ENCODE measurements at places on chromosomes 2 and 18.
A peak's percentile ranks its signal among the peaks of the same experiment; 100 is the strongest.

- DNase-seq, result no peak
Observed at GRCh38 chr2:109215866-109216265, 86.9 kb downstream of the SH3RF3 start.

DNA sequence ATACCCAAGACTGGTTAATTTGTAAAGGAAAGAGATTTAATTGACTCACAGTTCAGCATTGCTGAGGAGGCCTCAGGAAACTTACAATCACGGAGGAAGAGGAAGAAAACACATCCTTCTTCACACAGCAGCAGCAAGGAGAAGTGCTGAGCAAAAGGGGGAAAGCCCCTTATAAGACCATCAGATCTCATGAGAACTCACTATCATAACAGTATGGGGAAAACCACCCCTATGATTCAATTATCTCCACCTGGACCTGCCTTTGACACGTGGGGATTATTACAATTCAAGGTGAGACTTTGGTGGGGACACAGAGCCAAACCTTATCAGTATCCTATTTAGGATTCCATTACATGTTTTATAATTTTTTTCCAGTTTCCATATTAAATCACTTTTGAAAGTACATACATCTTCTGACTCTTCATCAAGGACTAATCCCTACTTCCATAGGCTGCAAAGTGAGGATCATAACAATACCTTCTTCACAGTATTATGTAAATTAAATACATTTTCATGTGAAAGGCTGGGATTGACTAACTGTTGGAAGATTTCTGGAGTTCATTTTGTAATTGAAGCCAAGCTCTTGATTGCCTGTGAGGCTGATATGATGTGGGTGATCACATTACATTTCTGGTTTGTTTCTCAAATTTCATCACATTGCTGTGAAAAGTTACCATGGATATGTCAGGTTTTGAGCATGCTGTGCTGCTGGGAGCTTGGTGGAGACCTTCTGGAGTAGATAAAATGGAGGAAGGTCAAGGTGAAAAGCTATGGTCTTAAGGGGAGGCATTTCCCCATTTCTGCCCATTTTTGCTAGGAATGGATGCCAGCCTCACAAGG is 31.7 kb upstream of the CERS6 start:
- peak; percentile 39 for DNase-seq

DNA sequence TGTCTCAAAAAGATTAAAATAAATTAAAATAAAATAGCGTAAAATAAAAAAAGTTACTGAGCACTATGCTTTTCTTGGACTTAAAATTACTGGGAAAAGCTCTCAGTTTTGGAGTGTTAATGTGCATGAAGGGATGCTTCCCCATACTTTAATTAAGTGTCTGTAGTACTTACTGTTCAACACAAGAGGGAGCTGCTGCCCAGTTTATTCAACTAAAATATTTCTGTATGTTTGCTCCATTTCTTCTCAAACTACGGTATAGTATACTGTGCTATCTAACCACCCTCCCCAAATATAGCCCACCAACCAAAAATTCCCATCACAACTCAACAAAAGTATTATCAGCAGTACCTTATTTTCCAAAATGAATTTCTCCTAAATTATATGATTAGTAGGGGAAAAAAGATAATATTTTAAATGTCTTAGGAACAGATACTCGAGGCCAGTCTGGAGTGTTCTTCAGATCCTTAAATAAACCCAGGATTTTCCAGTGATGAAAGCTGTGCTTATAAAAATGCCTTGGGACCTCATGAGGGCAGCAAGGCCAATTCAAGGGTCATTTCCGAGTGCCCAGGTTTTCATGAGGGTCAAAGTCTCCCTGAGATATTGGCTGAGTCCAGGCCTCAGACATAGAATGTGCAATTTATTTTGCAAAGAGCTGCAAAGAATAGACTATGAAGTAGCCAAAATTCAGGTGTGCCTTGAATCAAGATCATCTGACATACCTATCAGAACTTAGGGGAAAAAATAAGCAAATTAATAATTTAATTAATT is 64.1 kb downstream of the CHRNA1 start:
- DNase-seq, result peak; percentile 65

DNA sequence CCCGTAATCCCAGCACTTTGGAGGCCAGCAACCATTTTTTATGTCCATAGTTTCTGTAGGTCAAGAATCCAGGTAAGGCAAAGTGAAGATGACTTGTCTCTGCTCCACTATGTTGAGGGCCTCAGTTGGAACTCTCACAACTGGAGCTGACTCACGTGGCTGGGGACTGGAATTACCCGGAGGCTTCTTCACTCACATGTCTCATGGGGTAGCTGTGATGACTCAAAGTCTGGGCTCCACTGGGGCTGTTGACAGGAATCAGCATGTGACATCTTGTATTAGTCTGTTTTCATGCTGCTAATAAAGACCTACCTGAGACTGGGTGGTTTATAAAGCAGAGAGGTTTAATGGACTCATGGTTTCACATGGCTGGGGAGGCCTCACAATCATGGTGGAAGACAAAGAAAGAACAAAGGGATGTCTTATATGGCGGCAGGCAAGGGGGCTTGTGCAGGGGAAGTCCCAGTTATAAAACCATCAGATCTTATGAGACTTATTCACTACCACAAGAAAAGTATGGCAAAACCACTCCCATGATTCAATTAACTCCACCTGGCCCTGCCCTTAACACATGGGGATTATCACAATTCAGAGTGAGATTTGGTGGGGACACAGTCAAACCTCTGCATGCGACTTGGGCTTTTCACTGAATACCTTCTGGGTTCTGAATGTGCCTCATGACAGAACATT is 7.8 kb upstream of the PPP1R1C start:
- DNase-seq, result peak; percentile 76

DNA sequence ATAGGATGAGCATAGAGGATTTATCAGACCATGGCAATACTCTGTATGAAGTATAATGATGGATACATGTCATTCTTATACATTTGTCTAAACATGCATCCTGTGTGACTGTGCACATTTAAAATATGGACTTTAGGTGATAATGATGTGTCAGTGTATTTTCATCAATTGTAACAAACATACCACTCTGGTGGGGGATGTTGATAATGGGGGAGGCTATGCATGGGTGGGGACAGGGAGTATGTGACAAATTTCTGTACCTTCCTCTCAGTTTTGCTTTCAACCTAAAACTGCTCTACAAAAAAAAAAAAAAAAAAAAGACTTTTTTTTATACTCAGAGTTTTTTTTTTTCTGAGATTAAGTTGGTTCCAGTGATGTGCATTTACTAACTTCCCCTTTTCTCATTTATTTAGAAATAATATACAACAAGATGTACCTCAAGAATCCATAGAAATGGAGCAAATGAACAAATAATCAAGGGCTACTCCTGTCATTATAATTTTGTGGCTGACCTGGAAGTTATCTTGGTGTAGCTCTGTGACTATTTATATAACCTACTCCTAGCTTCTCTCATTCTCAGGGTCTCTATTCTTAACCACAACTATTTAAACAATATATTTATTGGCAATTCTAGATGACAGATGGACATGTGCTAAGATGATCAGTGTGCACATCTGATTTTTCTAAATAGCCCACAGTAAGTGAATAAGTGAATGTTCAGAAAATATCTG is 108.9 kb upstream of the ITGA4 start:
- no peak for DNase-seq

- DNase-seq, result no peak
Observed at GRCh38 chr2:9697909-9698308, 67.1 kb upstream of the YWHAQ start.

- no peak for DNase-seq
Observed at GRCh38 chr2:19881908-19882265, 19.9 kb downstream of the TTC32 start.

DNA sequence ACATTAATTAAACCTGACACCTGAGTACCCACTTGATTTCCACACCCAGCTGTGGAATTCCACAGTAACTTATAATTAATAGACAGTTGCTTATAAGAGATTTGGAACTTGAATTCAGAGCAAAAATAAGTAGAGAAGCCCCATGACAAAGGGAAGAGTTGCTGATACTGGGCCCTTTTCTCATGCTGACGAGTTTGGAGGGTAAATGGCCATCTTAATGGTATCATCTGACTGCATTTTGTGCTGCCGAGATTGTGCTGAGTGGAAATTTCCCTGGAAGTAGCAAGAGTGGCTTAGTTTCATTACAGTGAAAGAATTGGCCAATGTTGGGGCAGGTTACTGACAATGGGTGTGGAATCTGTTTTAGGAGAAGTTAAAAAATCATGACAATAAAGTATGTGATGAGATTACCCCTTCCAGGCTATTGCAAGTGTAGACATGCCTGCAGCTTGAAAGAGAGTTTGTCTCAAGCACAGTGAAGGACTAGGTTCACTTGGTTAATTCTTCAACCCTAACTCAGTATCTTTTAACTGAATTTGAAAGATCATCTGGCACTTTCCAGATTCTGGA is 49.9 kb downstream of the VSNL1 start:
- DNase-seq, result no peak

GRCh38 chr18:2096551-2096950 is 474.8 kb downstream of the METTL4 start:
- no peak for DNase-seq

- DNase-seq, result peak; percentile 93
Observed at GRCh38 chr2:216372761-216373291, 543 bp upstream of the MARCHF4 start.

GRCh38 chr2:100546469-100546868 is 16.3 kb upstream of the PDCL3 start:
- no peak for DNase-seq

DNA sequence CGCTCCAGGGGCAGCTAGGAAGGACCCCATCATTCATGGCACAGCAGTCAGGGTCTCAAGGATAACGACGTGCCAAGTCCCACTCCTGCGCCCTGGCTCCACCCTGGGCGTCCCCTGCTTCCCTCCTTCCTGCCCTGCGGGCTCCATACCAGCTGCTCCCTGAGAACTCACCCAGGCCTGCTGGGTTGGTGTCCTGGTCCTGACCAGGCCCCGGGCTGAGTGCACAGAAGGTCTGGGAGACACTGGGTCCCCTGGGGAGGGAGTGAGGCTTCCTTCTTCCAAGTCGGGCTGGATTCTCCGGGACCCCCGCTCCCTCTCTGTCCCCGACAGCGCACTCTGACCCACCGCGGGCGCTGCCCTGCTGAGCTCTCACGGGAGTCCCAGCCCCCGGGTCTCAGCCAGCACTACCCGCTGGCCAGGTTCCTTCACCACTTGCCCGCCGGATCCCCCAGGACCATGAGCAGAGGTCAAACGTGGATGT is 160.2 kb downstream of the PXDN start:
- no peak for DNase-seq

DNA sequence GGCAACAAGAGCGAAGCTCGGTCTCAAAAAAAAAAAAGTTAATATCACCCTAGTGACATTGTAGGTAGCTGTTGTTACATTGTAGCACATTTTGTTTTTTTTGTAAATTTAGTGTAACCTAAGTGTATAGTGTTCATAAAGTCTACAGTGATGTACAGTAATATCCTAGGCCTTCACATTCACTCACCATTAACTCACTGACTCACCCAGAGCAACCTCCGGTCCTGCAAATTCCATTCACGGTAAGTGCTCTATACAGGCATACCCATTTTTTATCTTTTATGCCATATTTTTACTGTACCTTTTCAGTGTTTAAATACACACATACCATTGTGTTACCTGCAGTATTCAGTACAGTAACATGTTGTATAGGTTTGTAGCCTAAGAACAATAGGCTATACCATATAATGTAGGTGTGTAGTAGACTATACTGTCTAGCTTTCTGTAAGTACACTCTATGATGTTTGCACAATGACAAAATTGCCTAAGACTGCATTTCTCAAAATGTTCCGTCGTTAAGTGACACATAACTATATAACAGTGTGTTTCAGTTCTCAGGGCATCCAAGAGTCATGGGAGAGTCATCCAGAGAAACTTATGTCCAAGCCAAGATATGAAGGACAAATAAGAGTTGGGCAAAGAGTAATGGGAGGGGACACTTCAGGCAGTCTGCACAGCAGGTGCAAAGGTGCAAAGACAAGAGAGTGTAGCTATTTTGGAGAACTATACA is 68.4 kb downstream of the TANK start:
- DNase-seq, result peak; percentile 30

DNA sequence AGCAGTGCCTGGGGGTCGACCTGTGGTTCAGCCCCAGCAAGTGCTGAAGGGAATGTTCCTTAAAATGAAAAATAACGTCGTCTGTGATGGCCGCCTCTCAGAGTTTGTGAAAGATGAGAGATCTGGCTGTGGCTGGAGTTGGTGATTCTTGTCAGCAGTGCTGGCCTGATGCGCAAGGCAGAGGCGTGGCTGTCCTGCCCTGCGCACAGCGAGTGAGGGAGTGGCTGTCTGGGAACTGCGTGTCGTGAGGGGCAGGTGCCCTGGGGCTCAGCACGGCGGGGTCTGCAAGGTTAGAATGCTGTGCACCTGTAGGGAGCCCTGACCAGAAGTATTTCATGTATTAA is 8.8 kb downstream of the NFATC1 start:
- DNase-seq, result no peak

- peak; percentile 43 for DNase-seq
Observed at GRCh38 chr2:10097352-10098148, 17.3 kb upstream of the CYS1 start.

GRCh38 chr2:183124957-183125255 is 663 bp downstream of the NUP35 start:
- DNase-seq, result no peak

GRCh38 chr2:17422061-17422460 is 96.2 kb downstream of the RAD51AP2 start:
- no peak for DNase-seq

GRCh38 chr2:86078774-86079545 is 26.7 kb downstream of the POLR1A start:
- DNase-seq, result peak; percentile 47

DNA sequence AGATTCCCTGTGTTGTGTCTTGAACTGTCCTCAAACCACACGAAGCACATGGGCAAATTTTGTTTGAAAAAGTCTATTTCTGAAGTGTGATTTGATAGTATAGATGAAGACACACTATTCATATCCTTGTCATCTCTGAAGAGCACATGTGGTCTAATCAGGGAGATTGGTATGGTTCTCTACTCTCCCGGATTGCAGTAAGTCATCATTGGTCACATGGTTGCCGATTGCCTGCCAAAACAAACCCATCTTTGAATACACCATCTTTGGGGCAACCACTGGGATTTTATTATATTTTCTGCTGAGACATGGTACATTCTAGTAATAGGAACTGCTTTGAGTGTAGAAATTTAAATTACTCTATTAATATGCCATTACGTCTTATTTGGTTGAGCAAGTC is 186.9 kb downstream of the MYO1B start:
- peak; percentile 13 for DNase-seq

GRCh38 chr2:238113611-238114010 is 13.5 kb downstream of the ESPNL start:
- no peak for DNase-seq

- DNase-seq, result no peak
Observed at GRCh38 chr2:18491577-18491976, 68.9 kb downstream of the RDH14 start.

GRCh38 chr2:63053889-63054602 is 3.4 kb downstream of the OTX1 start:
- no peak for DNase-seq

DNA sequence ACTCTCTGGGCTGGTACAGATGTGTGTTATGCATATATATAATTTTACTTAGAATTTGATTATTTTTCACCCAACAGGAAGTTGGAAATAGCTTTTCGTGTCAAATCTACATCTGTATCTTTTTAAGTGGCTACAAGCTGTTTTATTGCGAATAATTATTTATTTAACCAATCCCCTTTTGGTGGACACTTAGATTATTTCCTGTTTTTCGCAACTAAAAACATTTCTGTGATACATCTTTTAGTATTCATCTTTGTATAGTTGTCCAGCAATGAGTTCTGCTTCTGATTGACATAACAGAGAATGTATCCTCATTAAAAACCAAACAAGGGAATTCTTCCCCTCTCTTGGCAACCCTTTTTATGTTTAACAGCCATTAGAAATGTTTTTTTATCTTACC is 16.6 kb downstream of the SEC11C start:
- DNase-seq, result no peak
